ENCODE measurements at places on chromosomes 5 and 9.
A peak's percentile ranks its signal among the peaks of the same experiment; 100 is the strongest.

- DNase-seq = peak; percentile 39
These were observed 16.1 kb downstream of the FBP1 start for GRCh38 chr9:94623253-94623652.

- DNase-seq = no peak
These were observed 285.3 kb downstream of the ZNF608 start for GRCh38 chr5:124461157-124461556.

DNA sequence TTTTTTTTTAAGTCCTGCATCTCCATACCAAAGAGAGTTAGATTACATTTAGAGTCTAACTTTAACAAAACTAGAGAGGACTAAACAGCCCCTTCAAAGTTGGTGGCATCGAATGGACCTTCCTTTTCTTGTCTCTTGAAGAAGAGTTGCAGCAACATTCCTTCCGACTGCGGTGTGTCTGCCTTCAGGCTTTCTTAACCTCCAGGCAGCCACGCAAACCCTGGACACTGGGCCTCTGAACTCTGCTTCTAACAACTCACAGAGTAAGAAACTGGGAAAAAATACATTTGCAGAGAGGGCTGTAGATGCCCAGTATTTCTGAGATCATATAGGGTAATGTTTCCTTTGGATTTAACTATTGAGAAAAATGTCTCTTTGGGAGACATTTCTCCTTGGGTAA lies 120.5 kb upstream of the MAST4 start:
- no peak for DNase-seq

DNA sequence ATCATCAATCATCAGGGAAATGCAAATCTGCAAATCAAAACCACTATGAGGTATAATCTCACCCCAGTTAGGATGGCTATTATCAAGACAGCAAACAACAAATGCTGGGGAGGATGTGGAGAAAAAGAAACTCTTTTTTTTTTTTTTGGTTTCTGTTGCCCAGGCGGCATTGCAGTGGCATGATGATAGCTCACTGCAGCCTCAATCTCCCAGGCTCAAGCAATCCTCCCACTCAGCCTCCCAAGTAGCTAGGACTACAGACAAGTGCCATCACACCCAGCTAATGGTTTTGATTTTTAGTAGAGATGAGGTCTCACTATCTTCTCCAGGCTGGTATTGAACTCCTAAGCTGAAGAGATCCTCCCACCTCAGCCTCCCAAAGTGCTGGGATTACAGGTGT lies 5.4 kb upstream of the CNTRL start:
- DNase-seq = no peak

DNA sequence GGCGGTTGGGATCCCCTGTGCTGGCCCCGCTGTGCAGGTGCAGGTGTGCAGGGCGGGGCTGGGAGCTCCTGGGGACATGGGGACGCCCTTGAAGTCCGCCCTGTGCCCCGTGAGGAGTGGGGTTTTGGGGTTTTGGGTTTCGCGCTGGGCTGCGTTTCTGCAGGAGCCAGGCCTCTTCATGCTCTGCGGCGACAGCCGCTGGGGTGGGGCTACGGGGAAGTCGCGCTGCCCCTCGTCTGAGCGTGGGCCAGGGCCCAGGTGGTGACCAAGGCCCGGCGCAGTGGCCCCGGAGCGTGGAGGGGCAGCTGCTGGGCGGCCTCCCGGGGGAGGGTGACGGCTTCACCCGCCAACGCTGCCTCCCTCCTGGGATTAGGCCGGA lies 47.8 kb upstream of the IRX4 start:
- no peak for DNase-seq

DNA sequence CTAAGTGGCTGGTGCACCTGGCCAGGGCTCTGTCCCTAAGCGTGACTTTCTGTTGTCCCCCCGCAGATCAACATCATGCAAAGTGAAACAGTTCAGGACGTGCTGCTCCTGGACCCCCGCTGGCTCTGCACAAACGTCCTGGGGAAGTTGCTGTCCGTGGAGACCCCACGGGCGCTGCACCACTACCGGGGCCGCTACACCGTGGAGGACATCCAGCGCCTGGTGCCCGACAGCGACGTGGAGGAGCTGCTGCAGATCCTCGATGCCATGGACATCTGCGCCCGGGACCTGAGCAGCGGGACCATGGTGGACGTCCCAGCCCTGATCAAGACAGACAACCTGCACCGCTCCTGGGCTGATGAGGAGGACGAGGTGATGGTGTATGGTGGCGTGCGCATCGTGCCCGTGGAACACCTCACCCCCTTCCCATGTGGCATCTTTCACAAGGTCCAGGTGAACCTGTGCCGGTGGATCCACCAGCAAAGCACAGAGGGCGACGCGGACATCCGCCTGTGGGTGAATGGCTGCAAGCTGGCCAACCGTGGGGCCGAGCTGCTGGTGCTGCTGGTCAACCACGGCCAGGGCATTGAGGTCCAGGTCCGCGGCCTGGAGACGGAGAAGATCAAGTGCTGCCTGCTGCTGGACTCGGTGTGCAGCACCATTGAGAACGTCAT lies 19.7 kb upstream of the CTSL start:
- DNase-seq = no peak

DNA sequence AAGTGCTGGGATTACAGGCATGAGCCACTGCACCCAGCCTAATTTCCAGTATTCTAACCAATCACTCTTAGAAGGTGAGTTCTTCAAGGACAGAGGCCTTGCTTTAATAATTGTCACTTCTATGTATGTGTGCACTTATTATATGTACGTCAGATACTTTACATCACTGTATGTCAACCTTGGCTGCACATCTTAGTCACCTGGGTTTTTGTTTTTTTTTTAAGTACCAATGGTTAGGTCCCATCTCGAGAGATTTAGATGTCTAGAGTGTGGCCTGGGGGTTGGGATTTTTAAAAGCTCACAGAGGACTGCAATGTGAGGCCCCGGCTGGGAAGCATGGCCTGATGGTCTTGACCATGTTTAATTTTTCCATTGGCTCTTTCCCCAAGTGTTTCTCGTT lies 9.9 kb upstream of the GM2A start:
- DNase-seq = no peak

DNA sequence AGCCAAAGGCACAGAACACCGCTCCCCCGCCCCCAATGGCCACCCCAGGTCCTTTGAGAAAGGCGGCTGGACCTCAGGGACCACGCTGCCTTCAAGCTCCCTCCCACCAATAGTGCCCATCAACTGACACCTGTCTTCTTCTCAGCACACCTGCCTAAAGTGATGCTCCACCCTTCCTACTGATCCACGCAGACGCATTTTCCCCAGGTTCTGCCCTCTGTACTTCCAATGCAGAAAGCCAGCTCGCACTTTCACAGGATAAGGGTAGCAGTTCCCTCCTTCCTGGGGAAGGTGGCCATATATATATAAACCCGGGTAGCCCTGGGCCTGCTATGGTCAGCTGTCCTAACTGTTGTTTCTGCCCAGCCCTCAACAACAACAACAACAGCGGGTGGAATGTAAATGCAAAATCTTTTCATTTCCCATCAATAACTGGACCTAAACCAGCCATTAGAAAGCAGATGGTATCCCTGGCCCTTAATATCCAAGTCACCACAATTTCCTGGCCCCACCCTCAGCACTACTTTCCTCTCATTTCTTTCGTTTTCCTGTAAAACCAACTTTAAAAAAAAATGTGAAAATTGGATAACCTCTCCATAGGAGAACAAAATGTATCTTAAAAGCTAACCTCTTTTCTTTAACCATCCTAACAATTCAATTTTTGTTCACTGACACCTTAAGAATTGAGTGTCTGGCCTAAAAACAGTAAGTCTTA lies 1.7 kb downstream of the GOLM1 start:
- DNase-seq = no peak

- DNase-seq = no peak
These were observed 304.0 kb downstream of the NR2F1-AS1 start for GRCh38 chr5:93277051-93277450.

DNA sequence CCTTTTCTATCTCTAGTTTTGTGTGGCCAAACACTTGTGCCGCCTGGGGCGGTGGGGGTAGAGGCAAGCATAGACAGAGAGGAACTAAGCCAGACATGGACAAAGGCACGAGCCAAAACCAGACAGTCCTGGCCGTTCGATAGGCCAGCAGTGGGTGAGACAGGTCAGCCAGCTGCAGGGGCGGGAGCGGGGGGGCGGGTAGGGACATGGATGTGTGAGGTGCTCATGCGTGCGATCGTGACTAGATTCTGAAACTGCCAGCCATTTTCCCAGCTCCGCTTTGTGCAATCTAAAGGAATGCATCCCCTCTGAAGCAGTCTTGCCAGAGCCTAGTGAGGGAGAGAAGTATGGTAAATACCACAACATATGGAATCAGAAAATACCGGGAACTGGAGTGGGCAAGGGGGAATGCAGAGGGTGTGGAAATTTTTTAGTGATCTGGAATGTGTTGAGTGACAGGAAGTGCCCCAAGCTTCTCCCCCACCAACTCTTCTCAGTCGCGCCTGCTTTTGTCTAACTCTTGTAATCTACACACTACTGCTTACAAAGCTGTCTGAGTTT lies 111.9 kb downstream of the NR6A1 start:
- DNase-seq = peak; percentile 80

DNA sequence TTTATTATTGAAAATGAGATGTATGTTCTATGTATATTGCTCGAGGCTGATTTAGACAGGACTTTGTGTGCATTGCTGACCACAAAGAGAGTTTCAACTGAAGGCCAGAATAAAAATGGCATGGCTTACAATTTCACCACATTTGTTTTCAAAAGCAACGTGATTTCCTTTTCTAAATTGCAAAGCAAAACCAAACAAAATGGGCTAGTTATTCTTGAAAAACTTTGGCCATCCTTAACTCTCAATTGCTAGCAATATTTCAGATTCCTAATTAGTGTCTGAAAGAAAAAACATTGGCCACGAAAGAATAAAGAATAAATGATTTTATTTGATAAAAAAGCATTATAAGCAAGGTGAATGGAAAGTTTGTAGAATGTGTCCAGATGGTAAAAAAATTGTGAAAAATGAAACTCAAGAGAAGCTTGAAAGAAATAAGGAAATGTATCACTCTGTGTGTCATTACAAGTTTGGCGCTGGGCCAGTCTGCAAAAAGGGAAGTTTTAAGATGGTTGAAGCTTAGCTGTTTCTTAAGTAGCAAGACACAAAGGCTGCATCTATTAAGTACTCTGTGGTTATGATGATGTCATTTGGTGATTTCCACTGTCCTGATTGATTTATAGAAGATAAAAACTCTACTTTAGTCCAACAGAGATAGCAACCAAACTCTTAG lies 89.2 kb upstream of the PRLR start:
- no peak for DNase-seq

DNA sequence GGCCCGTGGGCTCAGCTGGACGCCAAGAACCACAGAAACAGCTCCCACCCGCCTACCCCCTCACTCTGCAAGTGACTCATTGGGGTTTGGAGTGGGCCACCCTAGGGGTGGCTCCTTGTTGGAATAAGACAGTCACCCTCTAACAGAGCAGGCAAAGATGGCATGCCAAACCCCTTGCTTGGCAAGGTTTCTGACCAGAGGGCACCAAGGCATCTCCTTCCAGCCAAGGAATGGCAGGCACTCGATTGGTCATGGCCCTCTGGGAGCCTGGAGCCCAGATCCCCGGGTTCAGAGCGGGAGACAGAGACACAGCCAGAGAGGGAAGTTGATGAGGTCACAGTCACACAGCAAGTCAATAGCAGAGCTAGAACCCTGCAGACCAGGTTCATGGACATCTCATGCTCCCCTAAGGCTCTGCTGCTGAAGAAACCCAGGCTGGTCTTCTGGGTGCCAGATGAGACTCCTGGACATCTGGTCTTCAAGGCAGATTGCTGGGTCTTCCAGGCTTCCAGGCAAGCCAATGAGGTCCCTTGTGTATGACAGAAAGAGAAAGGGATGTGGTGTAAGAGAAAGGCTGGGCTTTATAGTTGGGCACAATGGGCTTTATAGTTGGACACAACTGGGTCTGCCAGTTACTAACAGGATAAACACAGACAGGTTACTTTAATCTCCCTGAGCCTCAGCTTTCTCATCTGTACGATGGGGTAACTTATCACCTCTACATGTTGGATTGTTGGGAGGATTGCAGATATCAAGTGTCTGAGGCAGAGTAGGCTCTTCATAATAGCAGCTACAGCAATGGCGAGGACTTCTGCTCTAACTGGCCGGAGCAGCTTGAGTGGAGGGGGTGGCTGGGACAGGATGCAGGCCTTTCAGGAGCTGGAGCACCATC lies 23.3 kb upstream of the KIF12 start:
- DNase-seq = no peak

GRCh38 chr9:138053321-138053868 lies 175.8 kb downstream of the CACNA1B start:
- no peak for DNase-seq

DNA sequence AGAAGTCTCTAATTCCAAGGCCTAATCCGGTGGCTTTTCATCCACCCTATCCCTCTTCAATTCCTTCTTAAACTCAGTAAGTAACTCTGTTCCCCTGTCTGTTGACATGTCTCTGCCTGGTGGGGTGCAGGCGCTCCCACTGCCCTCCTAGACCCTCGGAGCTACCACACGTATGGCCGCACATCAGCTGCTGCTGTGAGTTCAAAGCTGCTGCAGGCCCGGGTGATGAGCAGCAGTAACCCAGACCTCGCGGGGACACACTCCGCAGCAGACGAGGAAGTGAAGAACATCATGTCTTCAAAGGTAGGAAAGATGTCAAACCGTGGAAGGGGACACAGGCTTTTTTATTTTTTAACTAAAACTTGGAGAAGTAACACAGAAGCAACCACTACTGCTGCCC lies 167.7 kb downstream of the DOCK8 start:
- no peak for DNase-seq

DNA sequence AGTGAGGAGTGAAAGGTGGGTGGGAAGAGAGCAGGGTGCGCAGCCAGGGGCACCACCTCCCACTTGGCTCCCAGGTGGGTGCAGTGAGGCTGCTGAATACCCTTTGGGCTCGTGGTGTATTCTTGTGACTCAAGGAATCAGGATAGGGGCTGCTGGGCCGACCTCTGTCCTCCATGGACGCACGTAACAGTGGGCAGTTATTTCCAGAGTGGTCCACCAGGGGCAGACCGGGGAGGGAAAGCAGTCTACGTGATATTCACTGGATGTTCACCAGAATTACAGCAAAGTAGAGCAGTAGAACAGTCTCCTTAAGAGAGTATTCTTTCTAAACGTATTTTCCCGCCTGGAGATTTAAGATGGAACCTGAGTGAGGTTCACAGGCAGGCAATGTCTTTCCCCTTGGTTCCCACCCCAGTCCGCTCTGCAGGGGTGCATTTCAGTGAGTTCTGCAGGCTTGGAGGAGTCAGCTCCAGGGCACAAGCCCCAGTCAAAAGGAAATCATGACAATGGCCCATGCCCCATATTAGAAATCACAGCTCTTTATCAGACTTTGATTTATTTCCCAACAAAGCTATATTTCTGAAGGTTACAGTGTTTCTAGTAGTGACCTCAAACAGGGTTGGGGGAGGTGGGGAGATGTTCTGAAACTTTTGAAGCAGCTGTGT lies 88.7 kb downstream of the SYK start:
- DNase-seq = no peak

- no peak for DNase-seq
These were observed 116.1 kb upstream of the TNC start for GRCh38 chr9:115234094-115234493.

- DNase-seq = no peak
These were observed 257.2 kb downstream of the ARRDC3 start for GRCh38 chr5:91125916-91126315.

GRCh38 chr5:135864503-135865435 lies 30.3 kb downstream of the SLC25A48 start:
- no peak for DNase-seq

- no peak for DNase-seq
These were observed 52.3 kb downstream of the NTNG2 start for GRCh38 chr9:132214027-132214622.

GRCh38 chr9:16203729-16204573 lies 651.1 kb downstream of the CCDC171 start:
- no peak for DNase-seq

Measured in neuronal stem cell (in vitro differentiated cells).